ENCODE measurements at places on chromosomes 7 and 10.

DNA sequence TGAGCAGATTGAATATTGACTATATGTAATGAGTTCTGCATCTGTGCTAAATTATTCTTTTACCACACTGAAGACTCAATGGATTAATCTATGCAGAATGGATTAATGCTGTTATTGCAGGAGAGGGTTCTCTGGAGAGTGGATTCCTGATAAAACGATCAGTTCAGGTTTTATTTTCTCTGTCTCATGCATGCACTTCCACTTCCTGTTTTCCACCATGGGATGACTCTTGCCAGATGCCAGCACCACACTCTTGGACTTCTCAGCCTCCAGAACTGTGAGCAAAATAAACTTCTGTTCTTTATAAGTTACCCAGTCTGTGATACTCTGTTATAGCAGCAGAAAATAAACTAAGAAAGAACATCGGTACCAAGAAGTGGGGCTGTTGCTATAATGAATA, 207.5 kb downstream of the KCND2 start:
- DNase-seq: no peak

DNA sequence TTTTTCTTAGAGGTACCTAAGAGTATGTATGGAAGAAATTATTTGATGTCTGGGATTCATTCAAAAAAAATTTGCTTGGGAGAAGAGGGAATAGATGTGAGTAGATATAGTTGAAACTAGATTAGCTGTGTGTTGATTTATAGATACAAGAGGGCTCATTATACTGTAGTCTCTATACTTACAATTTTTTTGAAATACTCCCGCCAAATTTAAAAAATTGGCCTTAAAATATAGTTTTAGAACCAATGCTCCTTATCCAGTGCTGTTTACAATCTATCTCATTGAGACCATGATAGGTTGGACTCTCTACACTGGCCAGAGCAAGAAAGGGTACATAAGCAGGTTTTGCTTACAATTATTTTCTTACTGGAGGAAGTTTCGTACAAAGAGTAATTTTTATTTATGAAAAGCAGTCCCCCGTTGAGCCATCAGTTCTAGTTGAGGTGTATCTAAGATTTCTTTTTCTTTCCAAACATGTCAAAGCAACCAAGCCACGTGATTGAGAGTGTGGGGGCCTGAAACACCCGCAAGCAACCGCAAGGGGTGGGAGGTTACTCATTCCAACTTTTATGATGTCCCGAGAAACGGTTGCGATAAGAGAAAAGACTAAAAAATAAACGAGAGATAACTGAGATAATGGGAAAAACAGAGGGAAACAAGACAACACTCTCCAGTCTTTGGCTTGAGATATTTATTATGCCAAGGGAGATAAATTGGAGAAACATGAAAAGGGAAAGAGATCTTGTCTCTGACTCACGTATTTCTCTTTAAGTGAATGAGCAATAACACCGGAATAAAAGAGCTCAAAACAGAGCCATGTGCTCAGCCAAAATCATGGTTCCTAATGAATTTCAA, 729.2 kb downstream of the LRMDA start:
- DNase-seq: no peak

DNA sequence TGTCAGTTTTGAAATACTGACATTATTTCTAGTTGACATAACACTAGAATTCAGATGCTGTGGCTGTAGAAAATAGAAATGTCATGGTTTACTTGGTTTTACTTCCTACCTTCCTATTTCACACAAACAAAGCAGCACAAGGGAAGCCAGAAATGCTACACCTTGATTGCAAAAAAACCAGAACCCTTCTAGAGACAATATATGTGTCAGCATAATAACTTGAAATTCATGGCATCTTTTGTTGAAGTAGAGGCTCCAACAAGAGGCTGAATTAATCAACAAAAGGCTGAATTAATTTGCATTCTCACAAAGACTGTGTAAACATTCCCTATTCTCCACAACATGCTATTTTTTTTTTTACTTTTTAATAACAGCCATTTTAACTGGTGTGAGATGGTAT, 25.2 kb downstream of the ZNF117 start:
- DNase-seq: no peak

DNA sequence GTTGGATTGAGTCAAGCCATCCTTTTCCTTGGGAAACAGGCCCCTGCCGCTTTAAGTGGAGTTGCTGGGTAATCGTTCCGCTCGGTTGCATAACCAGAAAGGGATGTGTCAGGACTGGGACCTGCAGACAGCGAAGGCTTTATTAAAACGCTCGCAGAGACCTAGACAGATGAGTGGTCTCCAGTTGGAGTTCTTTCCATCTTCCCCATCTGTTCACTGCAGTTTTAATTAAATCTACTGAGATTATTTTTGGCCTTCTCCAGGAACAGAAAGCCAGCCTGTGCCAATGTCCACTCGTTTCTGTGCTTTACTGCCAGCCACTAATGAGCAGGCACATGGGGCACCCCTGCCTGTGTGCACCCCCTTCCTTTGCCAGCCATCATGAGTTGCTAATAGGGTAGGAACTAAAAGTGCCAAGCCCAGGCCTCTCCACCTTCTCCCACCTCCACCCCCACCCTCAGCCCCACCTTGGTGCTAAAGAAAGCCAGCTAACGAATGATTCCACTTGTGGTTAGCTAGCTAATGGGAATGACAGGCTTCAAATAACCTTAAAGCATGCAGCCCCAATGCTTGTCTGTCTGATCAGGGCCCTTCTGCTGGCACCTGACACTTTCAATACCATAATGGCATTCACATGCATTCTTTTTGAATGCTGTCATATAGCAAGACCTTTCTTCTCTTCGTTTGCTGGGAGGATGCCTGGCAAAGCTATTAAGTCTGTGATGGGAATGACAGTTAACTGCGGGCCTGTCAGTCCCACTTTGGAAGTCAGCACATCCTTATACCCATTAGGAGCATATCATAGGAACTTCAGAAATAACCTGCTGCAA, 556.8 kb upstream of the GALNT17 start:
- DNase-seq: no peak

- DNase-seq: no peak
Observed at GRCh38 chr10:58980826-58981415, 195.5 kb upstream of the PHYHIPL start.

GRCh38 chr10:14353291-14353913, 22.7 kb upstream of the FRMD4A start:
- DNase-seq: no peak

GRCh38 chr7:159062569-159062968, 82.1 kb downstream of the VIPR2 start:
- DNase-seq: no peak

DNA sequence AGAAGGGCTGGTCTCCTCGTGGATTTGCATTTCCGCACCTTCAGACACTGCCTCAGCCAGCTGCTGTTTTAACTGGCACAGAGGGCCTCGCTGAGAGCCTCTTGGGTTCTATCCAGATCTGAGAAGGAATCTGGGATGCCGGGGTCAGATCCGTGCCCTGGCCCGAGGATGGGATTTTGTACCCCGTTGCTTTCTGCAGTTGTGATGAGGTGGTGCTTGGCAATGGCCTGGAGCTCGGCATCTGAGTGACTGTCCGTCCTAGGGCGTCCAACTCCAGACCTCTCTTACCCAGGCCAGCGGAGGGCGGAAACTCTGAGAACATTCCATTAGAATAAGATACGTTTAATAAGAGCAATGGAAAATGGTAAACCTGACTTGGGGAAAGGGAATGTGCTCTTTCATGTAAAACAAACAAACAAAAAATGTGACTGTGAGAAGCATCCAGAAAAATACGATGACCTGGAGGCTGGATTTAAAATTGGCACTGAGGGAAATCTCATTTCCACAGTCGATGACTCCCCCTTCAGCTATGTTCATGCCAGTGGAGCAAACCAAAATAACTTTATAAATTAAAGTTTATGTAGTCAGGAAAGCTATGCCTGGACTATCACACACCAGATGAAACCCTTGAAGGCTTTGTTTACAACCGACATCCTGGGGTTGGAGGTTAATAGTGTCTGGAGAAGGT, 39.6 kb downstream of the GRK5 start:
- peak; percentile 78 for DNase-seq

- DNase-seq: no peak
Observed at GRCh38 chr10:71131508-71132088, 80.8 kb upstream of the UNC5B start.

DNA sequence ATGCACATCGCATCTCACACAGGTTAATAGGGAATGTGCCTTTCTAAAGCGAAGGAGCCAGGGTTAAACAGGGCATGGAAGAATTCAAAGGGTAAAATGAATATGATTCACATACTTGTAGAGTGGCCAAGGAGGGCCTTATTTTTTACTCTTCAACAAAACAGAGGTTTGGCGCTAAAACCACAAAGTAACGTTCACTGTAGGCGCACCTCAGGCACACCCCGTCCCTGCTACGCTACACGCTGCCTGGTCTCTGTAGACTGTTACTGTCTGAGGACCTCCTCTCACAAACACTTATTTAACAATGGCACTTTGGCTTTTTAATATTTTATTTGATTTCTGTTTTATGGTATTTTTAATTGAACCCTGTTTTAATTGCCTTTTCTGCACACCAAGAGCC, 462.1 kb upstream of the GALNT17 start:
- DNase-seq: no peak

GRCh38 chr7:94054130-94054529, 50.0 kb upstream of the BET1 start:
- no peak for DNase-seq

GRCh38 chr7:115724400-115725056, 306.0 kb downstream of the TFEC start:
- DNase-seq: no peak

GRCh38 chr7:77337456-77337990, 78.6 kb downstream of the GSAP start:
- no peak for DNase-seq

DNA sequence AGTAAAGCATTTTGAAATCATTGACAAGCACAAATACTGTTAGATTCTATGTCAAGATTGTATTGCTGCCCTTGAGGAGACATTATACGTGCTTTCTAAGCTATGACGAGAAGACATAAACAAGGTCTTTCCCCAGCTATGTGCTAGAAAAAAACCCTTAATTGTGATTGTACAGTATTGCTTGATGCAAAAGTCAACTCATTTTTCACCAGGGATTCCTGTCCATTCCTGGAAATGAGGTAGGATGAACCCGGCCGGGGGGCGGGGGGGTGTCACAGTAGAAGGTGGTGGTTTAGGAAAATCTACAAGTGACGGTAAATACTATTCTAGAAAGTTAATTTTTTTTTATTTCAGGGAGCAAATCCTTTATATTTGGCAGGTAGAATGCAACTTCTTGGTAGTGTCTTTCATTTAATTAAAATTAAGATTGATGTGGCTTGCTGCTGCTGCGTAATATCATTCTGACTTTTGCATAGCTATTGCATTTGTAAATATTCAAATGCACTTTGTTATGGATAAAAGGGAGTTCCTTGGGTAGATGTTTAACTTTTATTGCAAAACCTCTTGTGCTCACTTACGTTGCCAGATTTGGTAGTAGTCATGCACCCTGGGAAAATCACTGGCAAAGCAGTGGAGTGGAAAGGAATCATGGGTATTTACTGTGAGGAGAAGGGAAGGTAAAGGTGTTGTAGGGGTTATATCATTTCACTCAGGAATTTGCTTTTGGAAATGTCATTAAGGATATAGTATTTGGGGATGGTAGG, 164.4 kb upstream of the PRPS1L1 start:
- DNase-seq: no peak

DNA sequence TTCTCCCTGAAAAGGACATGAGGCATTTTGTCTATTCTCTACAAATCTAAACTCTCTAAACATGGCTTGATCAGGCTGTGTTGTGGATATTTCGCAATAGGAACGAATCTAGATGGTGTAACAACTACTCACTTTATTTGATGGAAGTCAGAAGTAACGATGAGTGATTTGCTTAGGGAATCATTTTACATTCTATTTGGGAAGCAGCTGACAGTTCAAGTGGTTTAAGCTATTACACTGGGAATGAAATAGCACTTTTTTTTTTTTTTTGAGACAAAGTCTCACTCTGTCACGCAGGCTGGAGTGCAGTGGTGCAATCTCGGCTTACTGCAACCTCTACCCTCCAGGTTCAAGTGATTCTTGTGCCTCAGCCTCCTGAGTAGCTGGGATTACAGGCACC, 44.1 kb downstream of the NPY start:
- DNase-seq: no peak

GRCh38 chr7:158165711-158166110, 421.9 kb downstream of the PTPRN2 start:
- no peak for DNase-seq

DNA sequence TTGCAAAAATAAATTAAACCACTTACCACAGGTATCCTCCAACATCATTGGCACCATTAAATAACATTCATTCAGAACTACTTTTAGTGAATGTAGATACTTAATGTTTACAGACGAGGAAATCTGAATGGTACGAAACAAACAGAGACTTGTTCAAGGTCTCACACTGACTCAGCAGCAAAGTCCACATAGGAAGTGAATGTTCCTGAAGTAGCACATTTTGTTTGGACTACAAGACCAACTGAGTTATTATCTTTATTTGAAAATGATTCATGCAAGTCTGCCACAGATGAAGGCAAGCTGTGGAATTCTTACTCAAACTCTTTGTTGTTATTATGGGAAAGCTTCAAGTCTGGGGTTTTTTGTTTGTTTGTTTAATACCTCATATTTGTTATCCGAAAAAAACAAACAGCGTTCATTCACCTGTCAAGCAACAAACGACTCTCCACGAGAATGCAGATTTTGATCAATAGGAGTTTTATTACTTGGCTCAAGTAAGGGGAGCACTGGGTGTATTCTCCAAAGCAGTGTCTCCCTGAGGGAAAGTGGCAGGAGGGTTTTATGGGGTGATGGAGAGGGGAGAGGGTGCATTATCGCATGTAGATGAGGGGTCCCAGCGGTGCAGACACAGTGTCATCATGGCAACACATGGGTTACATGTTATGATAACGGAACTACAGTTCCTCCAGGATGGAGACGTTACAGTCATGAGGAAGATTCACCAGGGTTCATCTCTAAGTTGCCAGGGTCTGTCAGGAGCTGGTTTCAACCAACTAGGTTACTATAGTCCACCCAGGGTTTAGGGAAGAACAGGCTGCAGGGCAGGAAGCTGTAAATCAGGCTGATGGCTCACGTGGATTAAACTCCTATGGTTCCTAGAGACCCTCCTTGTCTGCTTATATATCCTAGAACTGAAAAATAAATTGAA, 147.7 kb upstream of the AKR1E2 start:
- peak; percentile 74 for DNase-seq

GRCh38 chr7:17405786-17406185, 107.3 kb downstream of the AHR start:
- DNase-seq: peak; percentile 89

GRCh38 chr10:95813054-95813685, 57.2 kb downstream of the ENTPD1 start:
- DNase-seq: no peak

- no peak for DNase-seq
Observed at GRCh38 chr10:99382176-99382575, 48.2 kb downstream of the GOT1 start.

DNA sequence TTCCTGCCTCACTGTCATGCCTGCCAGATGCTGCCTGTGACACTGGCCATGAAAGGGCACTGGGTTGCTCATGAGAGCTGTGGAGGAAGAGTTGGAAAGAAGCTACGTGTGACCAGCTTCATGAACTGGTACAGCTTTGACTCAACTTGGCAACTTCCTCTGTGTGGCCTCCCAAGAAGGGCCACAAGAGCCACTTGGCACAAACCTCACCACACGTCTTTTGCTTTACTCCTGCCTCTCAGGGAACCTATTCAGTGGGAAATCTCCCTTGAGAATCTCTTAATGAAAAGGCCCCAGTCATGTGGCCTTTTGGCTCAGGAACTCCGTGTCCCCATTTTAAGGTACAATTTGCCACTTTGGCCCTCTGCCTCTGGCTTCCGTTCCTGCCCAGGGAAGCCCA, 54.5 kb downstream of the FRMD4A start:
- DNase-seq: no peak

- no peak for DNase-seq
Observed at GRCh38 chr7:139767561-139767982, 10.2 kb downstream of the HIPK2 start.

GRCh38 chr7:151181011-151181431, 6.0 kb downstream of the ASB10 start:
- DNase-seq: no peak

Measured in AG09309 (cell line).